ENCODE measurements at places on chromosomes 7 and 10.

DNA sequence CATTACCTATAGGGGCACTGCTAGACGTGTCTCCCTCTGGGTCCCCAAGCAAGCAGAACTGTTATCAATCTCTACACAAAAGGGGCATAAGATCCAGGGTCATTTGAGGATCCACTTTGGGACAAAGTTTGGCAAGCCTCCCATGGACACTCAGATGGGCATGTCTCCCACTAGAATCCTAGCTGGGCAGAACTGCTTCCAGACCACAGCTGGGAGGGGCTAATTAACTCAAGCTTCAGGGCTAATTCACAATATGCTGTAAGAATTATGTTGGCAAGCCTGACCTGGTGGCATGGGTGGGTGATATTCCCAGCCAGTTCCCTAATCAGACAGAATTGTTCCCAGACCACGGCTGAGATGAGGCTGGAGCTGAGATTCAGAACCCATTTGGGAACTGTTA, 738.4 kb upstream of the FZD8 start:
- no peak for DNase-seq

GRCh38 chr7:8638076-8638475, 204.7 kb downstream of the NXPH1 start:
- DNase-seq = no peak

DNA sequence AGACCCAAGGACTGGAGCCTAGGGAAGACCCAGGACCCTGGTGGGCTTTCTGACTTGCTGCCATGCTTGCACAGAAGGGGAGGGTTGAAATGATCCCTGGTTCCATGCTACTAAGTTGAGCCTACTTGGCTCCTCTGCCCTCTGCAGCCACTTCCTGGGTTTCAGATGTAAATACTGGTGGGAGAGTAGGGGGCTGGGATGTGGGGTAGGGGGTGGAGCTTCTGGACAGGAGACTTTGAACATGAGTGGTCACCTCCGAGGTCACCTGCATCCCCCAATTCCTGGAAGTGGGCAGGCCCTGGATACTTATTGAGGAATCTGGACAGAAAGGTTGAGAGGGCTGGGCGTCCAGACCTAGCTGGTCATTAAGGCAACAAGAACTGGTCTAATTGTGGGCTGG, 2.9 kb upstream of the ZMIZ1 start:
- DNase-seq = no peak

GRCh38 chr7:152959610-152960009, 200.1 kb downstream of the ACTR3B start:
- no peak for DNase-seq

DNA sequence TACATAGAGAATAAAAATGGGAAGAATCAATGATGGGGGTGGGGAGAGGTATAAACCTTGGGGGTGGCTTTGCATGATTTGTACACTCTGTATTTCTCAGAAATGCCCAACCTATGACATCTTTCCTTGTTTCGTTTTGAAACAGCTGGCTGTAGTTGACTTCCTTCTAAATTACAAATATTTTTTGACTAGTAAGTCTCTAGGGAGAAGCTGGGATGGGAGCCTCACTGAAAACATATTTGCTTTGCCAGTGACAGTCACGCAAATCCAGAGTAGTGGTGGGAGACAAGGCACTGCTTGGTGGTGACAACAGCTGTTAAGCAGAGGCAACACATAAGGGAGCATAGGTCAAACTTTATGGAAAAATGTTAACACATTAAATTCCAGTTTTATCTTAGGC, 440.5 kb downstream of the SEMA3D start:
- no peak for DNase-seq

DNA sequence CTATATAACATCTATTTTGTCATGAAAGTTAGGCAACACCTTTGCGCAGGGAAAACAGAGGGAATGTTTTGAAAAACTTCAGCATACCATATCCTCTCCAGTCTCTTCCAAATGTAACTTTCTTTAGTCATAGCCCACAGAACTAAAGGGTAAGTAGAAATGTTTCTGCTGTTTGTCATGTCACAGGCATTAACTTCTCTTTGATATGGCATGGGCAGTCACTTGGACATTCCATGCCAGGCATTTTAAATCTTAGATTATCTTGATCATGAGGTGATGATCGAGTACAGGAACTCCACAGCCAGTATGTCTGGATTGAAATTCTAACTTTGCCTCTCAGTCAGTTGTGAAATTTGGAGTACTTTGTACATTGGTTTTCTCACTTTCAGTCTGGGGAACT, 27.5 kb upstream of the ETV1 start:
- no peak for DNase-seq

DNA sequence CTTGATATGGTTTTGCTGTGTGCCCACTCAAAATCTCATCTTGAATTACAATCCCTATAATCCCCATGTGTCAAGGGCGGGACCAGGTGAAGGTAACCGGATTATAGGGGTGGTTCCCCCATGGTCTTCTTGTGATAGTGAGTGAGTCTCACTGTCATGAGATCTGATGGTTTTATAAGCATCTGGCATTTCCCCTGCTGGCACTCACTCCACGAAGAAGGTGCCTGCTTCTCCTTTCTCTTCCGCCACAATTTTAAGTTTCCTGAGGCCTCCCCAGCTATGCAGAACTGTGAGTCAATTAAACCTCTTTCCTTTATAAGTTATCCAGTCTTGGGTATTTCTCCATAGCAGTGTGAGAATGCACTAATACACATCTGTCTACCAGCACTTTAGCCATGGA, 109.5 kb upstream of the SDK1 start:
- DNase-seq = no peak

DNA sequence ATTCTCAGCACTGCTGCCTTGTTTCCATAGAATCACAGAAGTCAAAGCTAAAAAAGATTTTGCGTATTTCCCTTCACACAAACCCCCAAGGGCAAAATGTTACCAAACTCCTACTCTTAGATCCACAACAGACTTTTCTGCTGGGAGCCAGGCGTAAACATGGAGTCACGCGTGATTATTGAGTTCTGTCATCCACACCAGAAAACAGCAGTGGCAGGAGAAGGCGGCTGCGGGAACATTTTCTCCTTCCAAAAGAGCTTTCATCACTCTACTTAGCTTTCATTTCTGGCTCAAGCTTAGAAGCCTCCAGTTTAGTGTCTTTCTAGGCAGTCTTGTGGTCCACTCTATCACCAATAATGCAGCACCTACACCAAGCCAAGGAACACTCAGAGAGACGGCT, 712.9 kb upstream of the NRP1 start:
- DNase-seq = no peak

GRCh38 chr7:154776350-154776749, 226.6 kb downstream of the PAXIP1 start:
- no peak for DNase-seq

DNA sequence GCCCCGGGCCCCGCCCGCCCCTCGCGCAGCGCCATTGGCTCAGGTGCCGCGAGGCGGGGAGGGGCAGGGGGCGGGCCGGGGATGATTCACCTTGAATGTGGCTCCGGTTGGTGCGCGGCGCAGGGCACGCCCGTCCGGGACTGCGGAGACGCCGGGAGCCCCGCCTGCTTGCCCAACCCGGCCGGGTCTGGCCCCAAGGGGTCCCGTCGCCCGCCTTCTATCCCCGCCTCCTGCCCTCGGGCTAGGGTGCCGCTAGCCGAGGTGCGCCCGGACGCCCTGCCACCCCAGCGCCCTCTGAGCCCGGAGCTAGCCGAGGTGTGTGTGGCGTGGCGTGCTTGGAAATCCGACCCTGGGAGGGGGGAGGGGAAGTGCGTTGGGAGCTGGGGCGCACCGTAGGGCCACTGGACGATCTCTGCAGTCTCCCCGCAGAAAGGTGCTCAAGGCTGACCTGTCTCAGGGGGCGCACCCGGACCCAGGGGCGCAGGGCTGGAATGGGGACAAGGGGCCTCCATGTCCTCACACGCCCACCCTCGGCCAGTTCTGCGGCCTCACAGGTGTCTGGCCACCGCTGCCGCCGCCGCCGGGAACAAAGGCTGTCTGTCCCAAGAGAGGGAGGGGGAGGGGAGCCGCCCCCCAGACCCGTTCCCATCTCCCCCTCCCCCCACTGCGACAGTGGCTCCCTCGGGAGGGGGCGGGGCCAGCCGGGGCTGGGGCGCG, 168.9 kb downstream of the NRF1 start:
- DNase-seq = peak; percentile 71

GRCh38 chr7:144529269-144529926, 125.9 kb upstream of the NOBOX start:
- DNase-seq = no peak

- no peak for DNase-seq
These were observed 45.7 kb downstream of the DCLRE1A start for GRCh38 chr10:113808168-113808567.

- no peak for DNase-seq
These were observed 4.3 kb downstream of the GSTO2 start for GRCh38 chr10:104273286-104273685.

GRCh38 chr10:127228195-127228787, 31.9 kb upstream of the INSYN2A start:
- DNase-seq = no peak

GRCh38 chr7:143451122-143451521, 7.9 kb downstream of the TAS2R60 start:
- DNase-seq = no peak

DNA sequence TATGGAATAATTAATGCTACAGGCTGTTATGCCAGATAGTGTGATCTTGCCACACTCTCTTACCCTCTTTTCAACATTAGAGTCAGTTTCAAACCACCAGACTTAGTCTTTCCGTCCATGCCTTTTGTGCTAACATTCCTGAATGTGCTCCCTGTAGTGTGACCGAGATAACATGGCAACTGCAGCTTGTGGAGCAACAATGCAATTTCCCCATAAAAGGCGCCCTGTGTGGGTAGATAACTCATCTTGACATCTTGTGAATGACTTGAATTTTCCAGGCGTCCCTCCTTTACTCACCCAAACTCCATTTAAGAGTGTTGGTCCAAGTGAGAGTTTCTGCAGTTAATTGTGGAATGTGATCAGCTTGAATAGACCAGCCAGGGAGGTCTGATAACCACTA, 99.6 kb downstream of the DNAH11 start:
- DNase-seq = no peak

GRCh38 chr10:35388197-35388596, 51.9 kb downstream of the CCNY start:
- DNase-seq = no peak

- DNase-seq = no peak
These were observed 780 bp downstream of the VENTX start for GRCh38 chr10:133238466-133238804.

DNA sequence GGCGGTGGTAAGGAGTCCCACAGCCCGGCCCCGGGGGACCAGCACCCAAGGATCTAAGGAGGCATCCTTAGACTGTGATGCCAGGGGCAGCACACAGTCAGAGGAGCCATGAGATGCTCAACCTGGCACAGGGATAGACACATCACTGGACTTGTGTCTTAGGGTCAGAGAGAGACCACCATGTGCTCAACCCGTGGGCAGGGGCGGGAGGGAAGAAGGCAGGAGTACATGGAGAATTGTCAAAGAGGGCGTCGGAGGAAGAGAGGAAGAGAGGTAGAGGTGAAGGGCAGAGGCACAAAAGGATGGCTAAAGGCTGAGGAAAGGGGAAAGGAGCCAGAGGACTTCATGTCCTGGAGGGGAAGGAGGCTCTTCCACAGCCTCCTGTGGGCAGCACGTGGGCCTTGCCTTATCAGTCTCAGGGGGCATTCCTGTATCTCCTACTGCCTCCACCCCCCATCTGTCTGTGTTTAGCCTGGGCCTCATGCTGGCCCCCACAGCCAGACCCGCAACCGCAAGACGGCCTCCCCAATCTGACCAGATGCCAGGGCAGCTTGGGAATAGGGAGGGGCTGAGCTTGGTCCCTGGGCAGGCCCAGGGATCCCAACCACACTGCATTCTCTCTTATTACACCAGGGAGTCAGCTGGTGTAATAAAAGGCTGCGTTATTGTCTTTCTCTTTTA, 2.2 kb downstream of the ADCY1 start:
- no peak for DNase-seq

GRCh38 chr7:138478499-138478908, 18.4 kb downstream of the TRIM24 start:
- no peak for DNase-seq

GRCh38 chr10:110667620-110668343, 23.6 kb downstream of the RBM20 start:
- DNase-seq = no peak

- DNase-seq = no peak
These were observed 23.5 kb upstream of the PDE1C start for GRCh38 chr7:32093415-32094408.

DNA sequence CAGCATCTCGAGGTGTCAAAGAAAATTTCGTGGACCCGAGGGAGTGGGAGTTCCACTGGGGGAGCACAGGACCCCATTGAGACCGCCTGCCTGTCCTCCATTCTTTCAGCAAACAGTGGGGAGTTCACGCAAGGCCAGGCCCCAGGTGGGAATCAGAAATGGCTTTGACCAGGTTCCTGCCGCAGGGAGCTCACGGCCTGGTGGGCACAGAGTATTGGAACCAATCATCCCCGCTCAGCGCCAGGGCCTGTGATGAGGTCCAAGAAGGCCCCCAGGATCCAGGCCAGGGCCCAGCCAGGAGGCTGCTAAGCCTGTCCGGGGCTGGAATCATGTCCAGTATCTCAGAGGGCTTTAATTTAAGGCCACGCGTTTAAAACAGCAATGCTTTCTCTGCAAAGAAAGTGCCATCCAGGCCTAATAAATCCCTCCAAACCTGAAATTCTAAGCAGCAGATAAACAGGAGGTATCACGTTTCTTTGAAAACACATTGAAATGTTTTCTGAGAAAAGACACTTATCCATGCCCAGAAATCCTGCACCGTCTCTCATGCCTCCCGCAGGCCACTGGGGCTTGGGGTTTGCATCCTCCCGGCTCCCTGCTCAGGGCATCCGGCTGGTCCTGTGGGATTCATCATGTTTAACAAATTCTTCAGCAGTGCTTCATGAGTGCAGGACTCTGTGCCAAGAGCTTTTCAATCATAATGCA, 125.7 kb downstream of the OAT start:
- DNase-seq = no peak

DNA sequence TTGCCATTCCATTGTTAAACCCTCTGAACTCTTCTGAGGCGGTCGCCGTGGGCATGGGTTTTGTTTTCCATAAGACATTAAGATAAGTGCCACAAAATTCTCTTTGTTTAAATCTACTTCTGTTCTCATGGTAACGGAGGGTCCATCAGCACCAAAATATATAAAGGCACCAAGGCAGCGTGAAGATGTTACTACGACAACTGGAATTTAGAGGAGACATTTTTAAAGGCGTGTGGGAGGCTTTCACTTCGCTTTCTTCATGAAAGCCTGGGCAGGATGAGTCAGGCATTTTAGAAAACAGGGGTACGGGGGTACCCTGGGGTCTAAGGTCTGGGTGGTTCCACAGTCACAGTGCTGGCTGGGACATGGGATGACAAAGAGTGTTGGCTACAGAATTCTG, 34.0 kb downstream of the SMKR1 start:
- DNase-seq = no peak

GRCh38 chr7:99000904-99001465, 122.7 kb downstream of the TRRAP start:
- no peak for DNase-seq

Data from CD4-positive, alpha-beta T cell treated with Interleukin-15 for 4 hours (primary cell).